Esophagus squamous epithelium (tissue), 5 donors: ENCODE measurements at places on chromosomes 2 and 18.

DNA sequence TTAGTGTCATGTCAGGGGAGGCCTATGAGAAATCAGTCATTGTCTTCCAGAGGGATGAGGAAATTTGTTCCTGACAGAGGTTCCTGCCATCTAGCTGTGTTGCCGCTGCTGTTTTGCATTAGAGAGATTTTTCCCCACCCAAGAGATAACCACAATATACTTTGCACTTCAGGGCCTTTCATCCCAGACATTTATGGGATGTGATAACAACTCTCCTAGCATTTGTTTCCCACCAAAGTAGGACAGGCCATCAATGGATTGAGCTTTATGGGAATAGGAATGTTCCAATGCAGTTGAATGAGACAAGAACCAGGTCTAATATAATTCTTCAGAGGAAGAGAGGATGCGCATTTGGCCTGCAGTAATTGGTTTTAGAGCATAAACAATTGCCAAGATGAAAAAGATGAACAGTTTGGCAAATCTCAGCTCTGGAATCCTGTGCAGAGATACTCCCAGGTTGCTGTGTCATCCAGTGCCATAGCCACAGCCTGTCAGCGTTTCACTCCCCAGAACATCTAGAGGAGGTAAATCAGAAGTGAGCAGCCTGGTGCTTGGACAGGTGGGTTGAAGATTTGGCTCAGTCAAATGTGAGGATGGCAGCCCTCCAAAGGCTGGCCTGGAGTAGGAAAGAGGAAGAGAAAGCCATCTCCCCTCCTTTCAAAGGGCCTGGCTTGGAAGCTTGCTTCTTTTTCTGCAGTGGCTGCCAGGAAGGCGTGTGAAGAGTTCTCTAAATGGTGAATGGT is 93.7 kb upstream of the SETBP1 start:
- no peak overlapping the region for H3K4me3 ChIP-seq
- H3K27me3 ChIP-seq, result no peaks in the 10 kb centered on the region
- H3K36me3 ChIP-seq, result no peaks in the 10 kb centered on the region
- no peak for DNase-seq
- no peak overlapping the region for H3K27ac ChIP-seq

DNA sequence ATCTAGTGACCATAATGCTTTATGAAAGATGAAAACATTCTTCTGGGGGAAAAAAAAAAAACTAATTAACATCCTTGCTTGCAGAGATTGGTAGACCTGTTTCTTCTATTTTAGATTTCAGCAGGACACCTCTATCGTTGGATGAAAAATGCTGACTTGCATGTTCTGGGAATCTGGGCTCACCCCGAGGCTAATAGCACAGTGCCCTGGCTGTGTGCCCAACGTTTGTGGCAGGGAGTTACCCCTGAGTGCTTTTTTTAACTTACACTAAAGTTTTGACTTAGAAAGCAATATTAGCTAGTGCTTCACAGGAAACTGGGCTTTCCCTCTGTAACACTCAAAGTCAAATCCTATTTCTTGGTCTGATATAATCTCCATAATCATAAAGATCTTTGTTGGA is 233.2 kb downstream of the SLC8A1 start:
- H3K4me1 ChIP-seq, result peaks cover 3% of the 10 kb centered on the region
- no peaks in the 10 kb centered on the region for H3K36me3 ChIP-seq
- H3K4me3 ChIP-seq, result no peak overlapping the region
- H3K27ac ChIP-seq, result no peak overlapping the region
- no peak for DNase-seq
- H3K27me3 ChIP-seq, result no peaks in the 10 kb centered on the region

DNA sequence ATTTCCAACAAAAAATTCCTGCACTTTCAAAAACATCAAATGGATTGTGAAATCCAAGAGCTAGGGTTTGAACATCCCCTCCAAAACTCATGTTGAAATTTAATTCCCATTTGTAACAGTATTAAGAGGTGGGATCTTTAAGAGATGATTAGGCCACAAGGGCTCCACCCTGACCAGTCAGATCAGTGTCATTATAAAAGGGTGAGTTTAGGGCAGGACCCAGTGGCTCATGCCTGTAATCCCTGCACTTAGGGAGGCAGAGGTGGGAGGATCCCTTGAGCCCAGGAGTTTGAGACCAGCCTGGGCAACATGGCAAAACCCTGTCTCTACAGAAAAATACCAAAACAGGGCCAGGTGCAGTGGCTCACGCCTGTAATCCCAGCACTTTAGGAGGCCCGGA is 8.9 kb downstream of the GTF3C2 start:
- H3K36me3 ChIP-seq, result peaks cover 4% of the 10 kb centered on the region
- no peak for DNase-seq
- H3K27ac ChIP-seq, result no peak overlapping the region
- no peaks in the 10 kb centered on the region for H3K27me3 ChIP-seq
- H3K4me1 ChIP-seq, result peaks cover 17% of the 10 kb centered on the region

- no peaks in the 10 kb centered on the region for H3K27me3 ChIP-seq
- no peaks in the 10 kb centered on the region for H3K36me3 ChIP-seq
- no peak for DNase-seq
- H3K4me1 ChIP-seq, result no peaks in the 10 kb centered on the region
- H3K4me3 ChIP-seq, result no peak overlapping the region
These were observed 1072.4 kb downstream of the RPIA start for GRCh38 chr2:89763581-89764485.

- H3K27me3 ChIP-seq, result no peaks in the 10 kb centered on the region
- no peak overlapping the region for H3K27ac ChIP-seq
- DNase-seq, result no peak
- no peaks in the 10 kb centered on the region for H3K4me1 ChIP-seq
- no peaks in the 10 kb centered on the region for H3K36me3 ChIP-seq
These were observed 183.9 kb upstream of the VRK2 start for GRCh38 chr2:57862727-57863126.

DNA sequence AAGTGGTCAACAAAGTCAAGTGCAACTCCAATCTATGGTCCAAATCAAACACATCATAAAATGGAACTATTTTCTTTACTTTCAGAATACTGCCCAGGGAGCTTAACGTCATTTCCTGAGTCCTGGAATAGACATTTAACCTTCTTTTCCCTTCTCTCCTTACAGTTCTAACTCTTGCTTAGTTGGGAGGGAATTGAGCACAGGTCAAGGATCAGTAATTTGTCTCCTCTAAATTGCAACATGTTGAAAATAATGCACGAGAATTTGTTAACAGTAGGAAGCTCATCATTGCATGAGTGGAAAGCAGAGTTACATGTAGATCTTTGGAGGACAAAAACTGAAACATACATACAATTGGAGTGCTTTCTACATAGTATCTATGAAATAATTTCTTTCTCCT is 87.7 kb downstream of the MEP1B start:
- H3K27me3 ChIP-seq, result no peaks in the 10 kb centered on the region
- H3K27ac ChIP-seq, result no peak overlapping the region
- no peaks in the 10 kb centered on the region for H3K36me3 ChIP-seq

GRCh38 chr2:17822445-17823117 is 6.3 kb downstream of the MSGN1 start:
- peaks cover 39% of the 10 kb centered on the region for H3K4me1 ChIP-seq
- H3K27ac ChIP-seq, result no peak overlapping the region
- no peaks in the 10 kb centered on the region for H3K36me3 ChIP-seq
- H3K27me3 ChIP-seq, result no peaks in the 10 kb centered on the region

GRCh38 chr2:74457549-74458131 is 598 bp upstream of the WBP1 start:
- DNase-seq, result peak; percentile 64
- no peaks in the 10 kb centered on the region for H3K27me3 ChIP-seq
- peak overlapping the region; percentile 73 for H3K4me3 ChIP-seq

- no peak overlapping the region for H3K27ac ChIP-seq
- no peaks in the 10 kb centered on the region for H3K4me1 ChIP-seq
- no peaks in the 10 kb centered on the region for H3K27me3 ChIP-seq
These were observed 969.1 kb upstream of the CDH2 start for GRCh38 chr18:29146068-29146467.

DNA sequence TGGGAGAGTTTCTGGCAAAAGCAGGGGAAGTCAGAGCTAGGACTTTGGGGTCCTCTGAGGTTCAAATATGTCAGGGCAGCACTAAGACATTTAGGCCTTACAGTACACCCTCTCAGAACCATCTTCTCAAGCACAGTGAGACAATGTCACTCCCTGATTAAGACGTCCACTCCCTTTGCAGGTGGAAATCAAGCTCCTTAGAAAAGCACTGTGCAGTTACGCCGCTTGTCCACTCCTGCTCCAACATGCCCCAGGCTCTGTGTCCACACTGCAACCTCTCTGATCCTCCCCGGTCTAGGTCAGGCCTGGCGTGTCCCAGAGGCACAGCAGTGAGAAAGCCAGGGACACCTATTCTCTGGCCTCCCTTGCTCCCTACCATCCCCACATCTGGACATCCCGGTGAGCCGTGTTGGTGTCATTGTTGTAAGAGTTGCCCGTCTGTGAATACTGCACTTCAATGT is 528.6 kb upstream of the ID2 start:
- H3K27me3 ChIP-seq, result peaks cover 3% of the 10 kb centered on the region
- H3K27ac ChIP-seq, result no peak overlapping the region
- no peak overlapping the region for H3K4me3 ChIP-seq
- no peak for DNase-seq
- no peaks in the 10 kb centered on the region for H3K4me1 ChIP-seq
